ENCODE measurements at places on chromosomes 11 and 22.

GRCh38 chr11:15419696-15420095 lies 305.0 kb downstream of the INSC start:
- no peak for DNase-seq

DNA sequence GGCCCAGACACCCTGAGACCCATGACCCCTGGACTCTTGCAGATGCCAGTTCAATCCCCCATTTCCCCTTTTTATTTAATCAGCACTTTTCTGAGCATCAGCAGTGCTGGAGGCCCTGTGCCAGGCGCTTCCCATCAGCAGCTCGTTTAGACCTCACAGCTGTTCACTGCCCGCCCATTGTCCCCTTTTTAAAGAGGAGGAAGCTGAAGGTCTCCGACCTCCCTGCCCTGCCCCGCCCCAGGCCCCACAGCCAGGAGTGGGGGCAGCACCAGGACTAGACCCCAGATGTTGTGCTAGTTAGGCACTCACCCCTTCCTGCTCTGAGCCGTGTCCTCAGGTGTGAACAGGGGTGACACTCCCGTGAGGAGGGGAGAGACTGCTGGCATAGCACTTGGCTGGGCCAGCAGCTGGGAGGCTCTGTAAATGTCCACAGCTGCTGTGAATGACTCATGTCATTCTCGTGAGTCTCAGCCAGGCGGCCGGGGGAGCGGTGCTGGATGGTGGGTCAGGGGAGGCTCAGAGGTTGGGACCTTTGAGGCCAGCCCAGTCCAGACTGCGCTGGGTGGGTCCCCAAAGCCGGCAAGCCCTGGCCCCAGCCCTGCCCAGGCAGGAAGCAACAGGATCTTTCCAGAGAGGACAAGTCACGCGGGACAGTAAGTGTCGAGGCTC lies 19.9 kb downstream of the EMID1 start:
- DNase-seq: no peak

DNA sequence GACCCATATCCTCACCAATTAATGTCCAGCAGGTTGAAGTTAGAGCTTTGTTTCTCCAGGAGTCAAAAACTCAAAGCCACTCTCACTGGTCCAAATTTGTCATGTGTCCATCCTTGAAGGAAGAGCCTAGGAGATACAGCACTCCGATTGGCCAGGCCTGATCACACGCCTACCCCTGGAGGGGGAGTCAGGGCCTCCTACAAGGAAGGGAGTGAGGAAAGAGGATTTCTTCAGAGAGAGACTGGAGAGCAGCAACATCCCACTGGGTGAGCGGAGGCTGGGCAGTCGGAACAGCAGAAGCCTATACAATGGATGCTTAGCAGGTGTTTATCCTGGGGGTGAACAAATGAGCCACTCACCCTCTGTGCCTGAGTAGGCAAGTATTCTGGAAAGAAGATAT lies 113.9 kb downstream of the TRIM29 start:
- no peak for DNase-seq

- no peak for DNase-seq
Measured at GRCh38 chr11:57515332-57516060, at the start of gene SLC43A1. TSS of gene SLC43A1 (minus strand) at chr11:57515702. CDS start at chr11:57514111, 1,591 bp downstream.

DNA sequence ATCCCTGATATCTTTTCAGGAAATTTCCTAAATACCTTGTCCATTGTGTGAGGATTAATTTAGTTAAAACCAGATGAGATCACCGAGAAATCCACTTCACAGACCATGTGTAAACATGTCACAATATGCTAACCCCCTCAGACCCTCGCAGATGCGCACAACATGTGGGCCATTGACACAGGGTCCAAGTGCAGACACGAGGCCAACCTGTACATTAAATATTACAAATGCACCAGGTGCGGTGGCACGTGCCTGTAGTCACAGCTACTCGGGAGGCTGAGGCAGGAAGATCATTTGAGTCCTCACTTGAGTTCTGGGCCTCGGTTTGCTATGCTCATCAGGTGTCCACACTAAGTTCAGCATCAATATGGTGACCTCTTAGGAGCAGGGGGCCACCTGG lies 9.9 kb upstream of the TMPRSS4 start:
- no peak for DNase-seq

DNA sequence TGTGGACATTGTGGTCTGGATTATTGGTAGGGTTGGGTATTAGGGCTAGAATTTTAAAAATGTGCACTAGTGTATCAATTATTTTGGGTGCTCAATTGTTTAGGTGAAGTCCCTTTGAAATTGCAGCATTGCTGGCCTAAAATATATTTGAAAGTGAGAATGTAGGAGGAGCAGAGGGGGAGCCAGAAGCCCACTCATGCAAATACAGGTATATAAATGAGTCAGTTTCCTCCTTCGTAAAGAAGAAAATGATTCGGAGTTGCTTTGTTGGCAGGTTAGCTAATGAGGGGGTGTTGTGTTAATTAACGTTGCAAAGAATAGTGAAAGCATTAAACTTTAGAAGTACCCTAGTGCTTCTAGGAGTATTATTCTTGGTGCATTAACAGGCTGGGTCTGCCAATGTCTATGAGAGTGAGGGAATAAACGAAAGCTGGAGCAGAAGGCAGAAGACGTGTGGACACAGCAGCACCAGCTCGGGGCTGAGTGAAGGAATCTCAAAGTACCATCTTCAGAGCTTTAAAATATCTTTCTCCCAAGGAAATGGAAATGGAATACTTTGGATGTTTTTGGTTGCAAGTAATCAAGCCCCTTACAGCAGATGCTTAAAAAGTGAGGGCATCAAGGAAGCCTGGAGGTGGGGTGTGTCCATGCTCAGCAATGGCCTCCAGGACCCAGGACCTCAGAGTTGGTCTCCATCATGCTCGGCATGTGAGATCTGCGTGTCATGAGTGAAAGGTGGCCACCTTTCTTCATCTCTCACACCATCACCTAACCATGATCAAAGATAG lies 522.9 kb downstream of the NTM start:
- DNase-seq: no peak

DNA sequence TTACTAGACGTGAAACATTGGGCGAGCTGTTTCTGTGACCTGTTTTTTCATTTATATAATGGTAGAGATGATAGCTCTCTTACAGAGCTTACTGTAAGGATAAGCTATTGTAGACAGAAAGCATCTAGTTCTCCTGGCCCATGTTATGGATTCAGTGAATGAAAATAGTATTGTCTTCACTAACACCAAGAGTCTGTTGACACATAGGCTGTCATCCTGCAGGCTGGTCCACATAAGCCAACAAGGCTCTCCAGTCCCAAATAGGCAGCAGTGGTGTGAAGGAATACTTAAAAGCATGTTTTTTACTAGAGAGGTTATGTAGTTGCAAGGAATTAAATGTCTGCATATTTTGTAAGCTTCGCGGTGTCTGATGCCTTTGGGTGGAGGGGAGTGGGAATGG lies 377.8 kb upstream of the CCDC90B start:
- DNase-seq: no peak

DNA sequence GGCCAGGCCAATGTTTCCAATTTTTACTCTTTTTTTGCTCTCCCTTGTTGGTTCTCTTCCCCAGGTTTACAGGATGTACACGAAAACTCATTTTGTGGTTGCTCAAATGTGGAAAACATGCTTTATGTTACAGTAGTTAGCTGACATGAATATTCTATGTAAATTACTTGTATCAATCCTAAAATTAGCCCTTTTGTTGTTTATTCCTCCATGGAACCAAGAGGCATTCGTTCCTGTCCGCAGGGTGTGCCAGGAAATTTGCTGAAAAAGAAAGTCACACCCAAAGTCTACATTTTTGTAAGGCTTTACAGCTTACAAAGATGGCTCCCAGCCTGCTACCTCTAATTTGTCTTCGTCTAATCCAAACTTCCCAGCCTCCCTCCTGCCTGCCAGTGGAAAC lies 652.3 kb downstream of the ETS1 start:
- DNase-seq: no peak

All from NCI-H1048 (cell line).